Activated T-cell treated with anti-CD3 and anti-CD28 coated beads, Interleukin-2, amount 50 U/mL, for 72 hours (primary cell): ENCODE measurements at places on chromosomes 1 and 21.

GRCh38 chr1:90879281-90879680, 142.6 kb downstream of the ZNF644 start:
- peaks cover 11% of the 10 kb centered on the region for H3K36me3 ChIP-seq
- no peak overlapping the region for H3K4me3 ChIP-seq
- H3K27ac ChIP-seq = no peak overlapping the region

DNA sequence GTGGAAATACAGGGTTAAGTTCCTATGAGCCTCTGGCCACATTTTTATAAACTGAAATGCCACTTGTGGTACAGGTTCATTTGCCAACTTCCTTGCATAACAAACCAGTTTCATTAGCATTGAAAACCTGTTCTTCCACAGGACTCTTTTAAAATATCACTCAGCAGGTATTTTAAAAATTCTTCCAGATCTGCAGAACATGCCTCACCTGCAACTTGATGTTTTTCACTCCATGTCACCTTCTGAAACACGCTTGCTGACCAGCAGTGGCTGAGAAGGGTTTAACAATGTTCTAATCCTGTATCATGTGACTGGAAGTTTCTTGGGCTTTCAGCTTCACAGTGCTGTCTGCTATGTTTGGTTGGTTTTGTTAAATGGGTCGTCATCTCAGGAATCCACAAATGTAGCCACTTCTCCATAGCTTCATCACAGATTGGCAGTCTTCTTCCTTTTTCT, 17.6 kb upstream of the CBR3 start:
- no peak overlapping the region for H3K27ac ChIP-seq
- DNase-seq = no peak
- H3K36me3 ChIP-seq = no peaks in the 10 kb centered on the region
- no peak overlapping the region for H3K4me3 ChIP-seq
- H3K27me3 ChIP-seq = no peaks in the 10 kb centered on the region
- H3K4me1 ChIP-seq = peaks cover 17% of the 10 kb centered on the region

DNA sequence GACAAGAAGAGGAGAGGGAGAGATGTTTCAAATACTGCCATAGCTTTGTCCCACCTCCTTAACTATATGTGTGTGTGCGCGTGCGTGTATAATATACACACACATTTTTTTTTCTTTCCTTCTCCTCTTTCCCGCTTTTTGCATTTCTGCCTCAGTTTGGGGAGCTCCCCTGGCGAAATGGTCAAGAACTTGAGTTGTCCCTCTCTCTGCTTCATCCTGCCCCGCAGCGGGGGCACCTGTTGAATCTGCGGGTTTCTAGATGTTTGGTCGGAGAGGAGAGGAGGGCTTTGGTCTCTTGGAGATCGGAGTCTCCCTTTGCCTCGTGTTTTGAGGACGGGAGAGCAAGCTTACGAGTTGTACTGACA, 504 bp downstream of the SCCPDH start:
- H3K27ac ChIP-seq = peak overlapping the region; percentile 79
- no peaks in the 10 kb centered on the region for H3K27me3 ChIP-seq
- peaks cover 22% of the 10 kb centered on the region for H3K36me3 ChIP-seq
- H3K4me3 ChIP-seq = peak overlapping the region; percentile 95
- DNase-seq = no peak

GRCh38 chr1:85319491-85319890, 43.1 kb upstream of the BCL10 start:
- H3K27me3 ChIP-seq = peaks cover 53% of the 10 kb centered on the region
- H3K36me3 ChIP-seq = no peaks in the 10 kb centered on the region
- H3K4me1 ChIP-seq = peaks cover 23% of the 10 kb centered on the region
- no peak for DNase-seq
- no peak overlapping the region for H3K27ac ChIP-seq

- H3K4me1 ChIP-seq = peaks cover 19% of the 10 kb centered on the region
- H3K36me3 ChIP-seq = peaks cover 3% of the 10 kb centered on the region
- no peak overlapping the region for H3K4me3 ChIP-seq
- no peak for DNase-seq
These were observed 166.5 kb downstream of the TPR start for GRCh38 chr1:186208405-186209129.

- peaks cover 13% of the 10 kb centered on the region for H3K4me1 ChIP-seq
- peaks cover 43% of the 10 kb centered on the region for H3K27me3 ChIP-seq
- H3K4me3 ChIP-seq = no peak overlapping the region
- H3K27ac ChIP-seq = no peak overlapping the region
These were observed 30.3 kb upstream of the PLA2G2C start for GRCh38 chr1:20216574-20216973.

- no peak for DNase-seq
- no peaks in the 10 kb centered on the region for H3K27me3 ChIP-seq
- no peaks in the 10 kb centered on the region for H3K36me3 ChIP-seq
These were observed 516.7 kb downstream of the NPHP4 start for GRCh38 chr1:5475572-5475971.

DNA sequence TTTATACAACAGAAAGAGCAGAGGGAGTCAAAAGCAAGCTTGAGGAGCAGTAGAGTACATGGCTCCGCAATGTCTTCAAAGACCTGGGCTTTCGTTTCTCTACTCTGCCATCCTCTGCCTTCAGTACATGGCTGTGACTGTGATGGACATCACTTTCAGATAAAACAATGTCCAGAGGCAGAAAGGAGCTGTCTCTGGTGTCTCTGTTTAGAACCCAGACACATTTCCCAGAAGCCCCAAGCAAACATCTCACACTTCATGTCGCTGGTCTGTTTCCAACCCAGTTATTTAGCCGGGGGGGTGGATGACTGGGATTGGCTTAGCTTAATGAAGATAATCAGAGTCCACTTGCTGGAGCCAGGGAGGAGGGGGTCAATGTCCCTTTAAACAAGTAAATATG, 25.6 kb downstream of the SGIP1 start:
- H3K27me3 ChIP-seq = peaks cover 23% of the 10 kb centered on the region
- H3K4me3 ChIP-seq = no peak overlapping the region
- no peaks in the 10 kb centered on the region for H3K4me1 ChIP-seq

DNA sequence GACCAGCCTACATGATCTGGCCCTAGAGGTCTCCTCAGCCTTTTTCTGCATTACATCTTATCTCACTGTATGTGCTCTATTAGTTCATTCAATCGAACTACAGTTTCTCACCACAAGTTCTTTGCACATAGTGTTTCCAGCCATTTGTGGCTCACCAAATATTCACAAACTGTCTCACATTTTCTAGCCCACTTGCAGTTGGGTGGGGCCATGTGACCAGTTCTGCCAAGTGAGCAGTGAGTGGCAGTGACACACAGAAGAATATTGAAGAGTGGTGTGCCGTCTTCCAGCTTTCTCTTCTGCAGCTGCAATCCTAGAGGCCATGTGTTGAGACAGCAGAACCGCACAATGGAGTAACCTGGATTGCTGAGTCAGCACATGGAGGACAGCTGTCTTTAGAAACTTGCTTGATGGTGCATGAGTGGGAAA, 103.2 kb upstream of the ZNF644 start:
- peaks cover 21% of the 10 kb centered on the region for H3K27me3 ChIP-seq
- DNase-seq = peak; percentile 58
- peak overlapping the region; percentile 43 for H3K27ac ChIP-seq
- H3K36me3 ChIP-seq = no peaks in the 10 kb centered on the region
- peaks cover 23% of the 10 kb centered on the region for H3K4me1 ChIP-seq

- H3K4me3 ChIP-seq = no peak overlapping the region
- peaks cover 30% of the 10 kb centered on the region for H3K4me1 ChIP-seq
- peaks cover 6% of the 10 kb centered on the region for H3K27me3 ChIP-seq
- H3K36me3 ChIP-seq = peaks cover 19% of the 10 kb centered on the region
- H3K27ac ChIP-seq = no peak overlapping the region
These were observed 286.7 kb downstream of the SRGAP2C start for GRCh38 chr1:121471523-121471922.

DNA sequence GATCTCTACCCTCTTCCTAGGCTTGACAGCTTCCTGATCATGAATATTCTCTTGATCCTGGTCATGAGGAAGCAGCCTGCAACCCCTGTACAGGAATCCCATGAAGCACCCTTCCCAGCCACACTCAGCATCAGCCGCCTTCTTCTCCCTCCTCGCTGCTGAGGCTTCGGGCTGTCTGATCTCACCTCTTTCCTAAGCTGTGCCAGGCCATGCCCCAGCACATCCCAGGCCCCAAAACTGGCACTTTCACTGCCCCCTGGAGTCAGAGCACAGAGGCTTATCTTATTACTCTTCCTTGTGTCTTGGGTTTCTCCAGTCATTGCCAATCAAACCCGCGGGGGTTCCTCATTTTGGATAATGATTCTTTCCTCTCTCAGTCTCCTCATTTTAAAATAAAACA, 259.5 kb downstream of the RGS7 start:
- no peaks in the 10 kb centered on the region for H3K27me3 ChIP-seq
- no peak for DNase-seq
- no peak overlapping the region for H3K27ac ChIP-seq
- no peak overlapping the region for H3K4me3 ChIP-seq
- H3K36me3 ChIP-seq = no peaks in the 10 kb centered on the region
- no peaks in the 10 kb centered on the region for H3K4me1 ChIP-seq

DNA sequence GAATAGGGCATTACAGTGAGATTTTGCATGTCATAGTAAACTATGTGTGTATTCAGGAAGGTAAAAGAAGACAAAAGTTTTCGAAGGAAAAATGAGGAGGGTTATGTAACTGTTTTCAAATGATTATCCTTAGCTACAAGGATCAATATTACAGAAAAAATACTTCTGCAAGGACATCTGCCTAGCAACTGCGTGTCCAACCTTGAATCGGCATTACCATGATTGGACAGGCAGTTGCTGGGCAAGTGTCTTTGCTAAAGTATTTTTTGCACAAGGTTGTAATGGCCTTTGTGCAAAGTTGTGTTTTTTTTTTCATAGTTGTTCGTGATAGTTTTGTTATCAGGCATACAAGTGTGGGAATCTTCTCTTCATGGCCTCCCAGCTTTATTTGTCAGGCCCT, 136.8 kb downstream of the FASLG start:
- no peak overlapping the region for H3K4me3 ChIP-seq
- no peak overlapping the region for H3K27ac ChIP-seq
- H3K4me1 ChIP-seq = peaks cover 1% of the 10 kb centered on the region
- peaks cover 6% of the 10 kb centered on the region for H3K27me3 ChIP-seq

DNA sequence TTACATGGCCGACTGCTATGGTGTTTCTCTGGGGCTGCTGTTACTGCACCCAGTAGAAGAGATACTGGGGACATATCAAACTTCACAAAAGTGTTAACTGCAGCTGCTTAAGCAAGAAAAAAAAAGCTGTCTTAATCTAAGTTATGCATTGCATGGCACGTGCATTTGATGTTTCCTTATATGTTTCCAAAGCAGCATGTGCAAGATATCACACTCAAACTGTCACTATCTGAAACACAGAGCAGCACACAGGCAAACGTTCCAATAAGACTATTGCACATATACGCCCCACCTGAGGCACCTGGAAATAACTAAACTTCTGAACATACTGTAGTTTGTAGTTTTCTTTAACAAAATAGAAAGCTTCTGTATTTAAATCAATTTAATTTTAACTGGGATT, 671.4 kb upstream of the ADGRL2 start:
- H3K4me1 ChIP-seq = no peaks in the 10 kb centered on the region
- no peak overlapping the region for H3K4me3 ChIP-seq
- no peaks in the 10 kb centered on the region for H3K36me3 ChIP-seq
- no peak overlapping the region for H3K27ac ChIP-seq
- DNase-seq = no peak
- H3K27me3 ChIP-seq = no peaks in the 10 kb centered on the region

GRCh38 chr1:17250601-17251000, 1.7 kb downstream of the PADI3 start:
- no peak for DNase-seq
- H3K4me1 ChIP-seq = peaks cover 5% of the 10 kb centered on the region
- H3K4me3 ChIP-seq = no peak overlapping the region
- H3K27ac ChIP-seq = no peak overlapping the region

DNA sequence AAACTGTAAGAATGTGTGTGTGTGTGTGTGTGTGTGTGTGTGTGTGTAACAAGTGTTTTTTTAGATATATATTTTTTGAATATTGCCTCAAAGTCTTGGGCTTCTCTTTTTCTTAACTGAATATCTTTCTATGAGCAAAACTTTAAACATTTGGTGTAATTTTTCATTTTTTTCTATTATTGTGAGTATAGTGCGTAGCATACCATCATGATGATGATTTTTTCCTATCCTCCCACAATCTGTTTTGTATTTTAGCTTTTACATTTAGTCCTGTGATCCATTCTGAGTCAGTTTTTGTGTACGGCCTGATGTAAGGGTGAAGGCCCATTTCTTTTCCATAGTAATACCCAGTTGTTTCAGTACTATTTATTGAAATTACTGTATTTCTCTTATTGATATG, 680.6 kb downstream of the TTLL7 start:
- DNase-seq = no peak
- H3K27me3 ChIP-seq = no peaks in the 10 kb centered on the region
- H3K27ac ChIP-seq = no peak overlapping the region
- H3K36me3 ChIP-seq = no peaks in the 10 kb centered on the region
- H3K4me3 ChIP-seq = no peak overlapping the region
- H3K4me1 ChIP-seq = no peaks in the 10 kb centered on the region

- H3K27ac ChIP-seq = no peak overlapping the region
- DNase-seq = no peak
- peaks cover 56% of the 10 kb centered on the region for H3K4me1 ChIP-seq
- H3K36me3 ChIP-seq = peaks cover 42% of the 10 kb centered on the region
These were observed 13.1 kb downstream of the PTPN22 start for GRCh38 chr1:113858418-113858817.

DNA sequence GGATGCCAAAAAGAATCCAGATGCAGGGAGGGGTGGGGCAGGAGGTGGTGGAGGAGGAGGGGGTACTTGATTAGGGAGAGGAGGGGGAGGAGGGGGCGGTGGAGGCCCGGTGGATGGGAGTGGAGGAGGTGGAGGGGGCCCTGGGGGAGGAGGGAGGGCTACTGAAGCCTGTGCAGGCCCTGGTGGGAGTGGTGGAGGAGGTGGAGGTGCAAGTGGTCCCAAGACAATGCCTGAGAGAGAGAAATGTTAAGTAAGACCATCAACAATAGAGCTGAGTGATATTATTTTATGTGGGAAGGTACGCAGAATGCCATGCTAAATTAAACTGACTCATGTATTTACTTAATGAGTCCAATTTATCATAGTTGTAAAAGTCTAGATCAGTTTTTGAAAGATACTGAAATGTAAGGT, 86.8 kb upstream of the LBR start:
- no peak overlapping the region for H3K4me3 ChIP-seq
- H3K27me3 ChIP-seq = no peaks in the 10 kb centered on the region
- H3K27ac ChIP-seq = no peak overlapping the region
- H3K36me3 ChIP-seq = no peaks in the 10 kb centered on the region

GRCh38 chr21:26499495-26499894, 73.6 kb downstream of the CYYR1 start:
- no peaks in the 10 kb centered on the region for H3K4me1 ChIP-seq
- H3K36me3 ChIP-seq = no peaks in the 10 kb centered on the region
- no peak overlapping the region for H3K27ac ChIP-seq
- no peaks in the 10 kb centered on the region for H3K27me3 ChIP-seq
- DNase-seq = no peak
- H3K4me3 ChIP-seq = no peak overlapping the region
